Hindlimb muscle (tissue), 1 donor: ENCODE measurements at places on chromosomes 3 and 15. TPM values are rescaled to one million over a fixed set of nuclear protein-coding genes. Genes with fewer than 3 reads are reported as not detected.

ANKRD63 gene
- polyA plus RNA-seq: 0.40 TPM

DNA sequence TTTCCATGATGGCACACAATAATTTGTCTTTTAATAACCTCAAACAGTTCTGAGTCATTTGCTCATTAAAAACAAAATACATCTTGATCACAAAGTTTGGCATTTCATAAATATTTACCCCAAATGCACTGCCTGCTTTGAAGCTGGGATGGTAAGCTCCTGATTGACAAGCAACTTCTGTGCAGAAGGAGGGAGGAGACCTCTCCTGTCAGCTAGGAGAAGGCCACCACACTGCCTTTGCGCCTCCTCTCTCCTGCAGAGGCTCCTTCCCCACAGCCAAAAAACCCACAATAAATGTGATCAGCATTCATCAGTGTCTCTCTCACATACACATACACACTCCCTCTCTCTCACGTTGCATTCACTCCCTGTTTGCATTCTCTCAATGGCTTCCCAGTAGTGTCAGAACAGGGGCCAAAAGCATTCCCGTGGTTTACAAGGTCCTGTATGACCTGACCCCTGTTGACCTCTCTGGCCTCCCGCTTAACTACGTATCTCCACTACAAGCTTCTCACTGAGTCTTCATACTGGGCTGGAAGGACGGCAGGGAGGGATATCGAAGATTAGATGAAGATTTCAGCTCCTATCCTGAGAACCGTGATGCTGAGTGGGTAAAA lies 216.4 kb downstream of the FOXP1 start:
- no peak for DNase-seq

BMF gene
- polyA plus RNA-seq: 12.5 TPM

GRCh38 chr15:96330450-96331143 lies at the start of gene NR2F2:
Gene NR2F2, plus strand, starts transcription at chr15:96330700. Its CDS starts 1,406 bp downstream, at chr15:96332106.
- DNase-seq: peak; percentile 100

DNA sequence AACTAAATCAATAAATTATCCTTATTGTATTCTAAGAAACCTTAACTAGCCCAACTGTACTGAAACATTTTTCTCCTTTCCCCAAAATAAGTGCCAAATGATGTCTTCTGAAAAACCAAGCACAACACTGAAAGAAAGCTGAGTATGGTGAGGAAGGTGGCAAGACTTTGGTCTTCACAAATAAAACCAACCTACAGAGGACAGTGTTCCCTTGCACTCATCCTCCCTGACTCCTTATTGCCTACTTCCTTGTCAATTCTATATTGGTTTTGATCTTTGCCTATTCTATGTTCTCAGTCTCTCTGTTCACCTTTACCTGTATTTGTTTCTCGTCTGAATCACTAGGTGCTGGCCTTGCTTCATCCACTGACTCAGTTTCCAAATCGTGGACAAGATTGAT lies 490.1 kb upstream of the ZNF385D start:
- DNase-seq: no peak

- DNase-seq: no peak
Observed at GRCh38 chr15:90539789-90540188, 10.1 kb downstream of the CRTC3 start.

GRCh38 chr15:68311859-68312557 lies 34.5 kb downstream of the FEM1B start:
- DNase-seq: no peak

GRCh38 chr3:98777286-98777685 lies 14.1 kb downstream of the ST3GAL6 start:
- DNase-seq: no peak

IQCF2 gene
- not detected for polyA plus RNA-seq

TUSC7 gene
- polyA plus RNA-seq: not detected

RTP3 gene
- 0.25 TPM for polyA plus RNA-seq

DNA sequence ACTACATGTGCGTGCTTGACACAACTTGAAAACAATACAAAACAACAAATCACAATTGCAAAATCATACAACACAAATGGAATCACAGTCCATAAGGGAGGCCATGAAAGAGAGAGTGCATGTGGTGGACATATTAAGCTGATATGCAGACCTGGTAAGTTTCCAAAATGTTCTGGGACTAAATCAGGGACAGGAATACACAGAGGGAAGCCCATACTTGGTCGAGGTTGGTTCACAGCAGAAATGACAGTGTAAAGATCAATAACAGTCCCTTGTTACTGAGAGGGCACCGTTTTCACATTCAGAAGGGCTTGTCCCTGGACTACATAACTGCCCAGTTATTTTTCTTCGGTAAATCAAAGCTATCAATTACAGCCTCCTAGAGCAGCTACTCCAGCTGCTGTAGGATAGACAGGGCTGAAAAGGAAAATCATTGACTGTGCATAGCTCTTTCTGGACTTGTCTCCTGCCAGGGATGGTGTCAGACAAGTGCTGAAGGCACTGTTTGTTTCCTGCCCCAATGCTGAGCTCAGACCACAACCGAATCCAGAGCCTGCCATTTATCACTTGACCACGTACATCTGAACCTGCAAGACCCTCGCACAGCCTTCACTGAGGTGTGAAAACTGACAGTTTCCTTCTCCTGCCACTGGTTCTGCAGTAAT lies 79.5 kb upstream of the KCNMB2 start:
- no peak for DNase-seq

GRCh38 chr3:46228260-46229242 lies 13.7 kb upstream of the CCR3 start:
- no peak for DNase-seq

RNF123 gene
- polyA plus RNA-seq: 56.9 TPM

CLEC3B gene
- polyA plus RNA-seq: 126 TPM

DNA sequence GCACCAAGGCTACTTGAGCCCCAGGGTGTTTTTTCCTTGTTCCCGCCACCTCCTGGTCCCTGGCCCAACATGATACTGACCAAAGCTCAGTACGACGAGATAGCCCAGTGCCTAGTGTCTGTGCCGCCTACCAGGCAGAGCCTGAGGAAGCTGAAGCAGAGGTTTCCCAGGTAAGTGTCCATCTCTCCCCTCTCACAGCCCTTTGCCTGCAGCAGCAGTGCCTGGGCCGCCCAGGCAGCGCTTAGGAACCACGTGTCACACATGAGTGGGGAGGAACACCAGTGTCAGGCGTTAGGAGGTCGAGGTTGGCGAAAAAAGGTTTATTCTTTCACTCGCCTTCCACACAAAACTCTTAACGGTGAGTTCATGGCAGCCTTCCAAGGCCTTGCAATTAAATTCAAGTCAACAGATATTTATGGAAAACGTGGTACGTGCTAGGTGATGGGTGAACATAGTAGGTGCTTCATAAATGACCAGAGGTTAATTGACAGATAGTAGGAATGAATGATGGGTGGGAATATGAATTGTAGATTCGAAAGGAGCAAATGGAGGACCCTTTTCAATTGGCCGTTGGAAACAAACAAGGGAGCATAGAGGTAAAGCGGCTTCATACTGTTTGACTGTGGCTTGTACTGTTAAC lies 486 bp downstream of the CDIN1 start:
- DNase-seq: no peak

GRCh38 chr3:143207338-143207961 lies 87.9 kb downstream of the CHST2 start:
- DNase-seq: no peak

- no peak for DNase-seq
Observed at GRCh38 chr3:37124435-37124834, 49.9 kb downstream of the LRRFIP2 start.

CP gene
- polyA plus RNA-seq: 2.1 TPM

PROK2 gene
- polyA plus RNA-seq: 0.30 TPM

- DNase-seq: no peak
Observed at GRCh38 chr3:56974247-56974930, 86.1 kb upstream of the SPATA12 start.

TGM5 gene
- polyA plus RNA-seq: 0.08 TPM

COLQ gene
- 17.8 TPM for polyA plus RNA-seq

GRCh38 chr3:171385086-171385485 lies 75.1 kb downstream of the TNIK start:
- DNase-seq: no peak

AMIGO3 gene
- polyA plus RNA-seq: 4.8 TPM

- no peak for DNase-seq
Observed at GRCh38 chr15:36978126-36978525, 122.2 kb downstream of the MEIS2 start.

GRCh38 chr3:18223571-18223970 lies 201.6 kb downstream of the SATB1 start:
- DNase-seq: no peak

DNA sequence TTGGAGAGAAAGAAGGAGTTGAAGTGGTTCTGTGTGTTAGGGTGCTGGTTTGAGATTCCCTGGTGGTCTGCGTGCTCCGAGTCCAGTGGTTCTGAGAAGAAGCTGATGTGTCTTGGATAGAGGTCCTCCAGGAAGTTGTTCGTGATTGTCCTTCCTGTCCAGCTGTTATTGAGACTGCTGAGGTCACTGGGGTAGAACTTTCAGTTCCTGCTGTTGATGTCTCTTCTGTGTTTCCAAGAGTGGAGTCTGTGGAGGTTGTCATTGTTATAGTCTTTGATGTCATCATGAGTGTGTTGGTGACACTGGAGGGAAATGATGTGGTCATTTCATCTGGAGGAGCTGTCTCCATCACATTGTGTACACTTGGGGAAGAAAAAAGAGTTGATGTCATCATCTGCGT lies 20.8 kb downstream of the MUC4 start:
- no peak for DNase-seq

DNA sequence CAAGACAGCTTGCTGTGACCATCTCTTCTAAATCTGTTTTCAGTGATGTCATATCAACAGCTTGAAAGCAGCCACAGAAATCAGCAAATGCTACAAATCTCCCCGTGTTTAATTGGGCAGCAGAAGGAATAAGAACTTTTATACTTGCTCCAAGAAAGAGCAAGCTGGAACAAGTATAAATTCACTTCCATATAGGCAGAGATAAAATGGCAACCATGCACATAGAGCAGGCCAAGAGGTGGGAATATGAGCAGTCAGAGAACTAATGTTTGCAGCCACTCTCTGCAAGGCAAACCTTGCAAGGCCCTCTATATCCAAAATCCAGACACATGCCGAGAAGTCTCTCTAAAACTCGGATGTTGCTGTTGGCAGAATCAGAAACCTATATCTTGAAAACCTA lies 16.0 kb downstream of the PARP9 start:
- no peak for DNase-seq

IMPG2 gene
- polyA plus RNA-seq: 1.5 TPM

SERINC4 gene
- polyA plus RNA-seq: 0.90 TPM

DNA sequence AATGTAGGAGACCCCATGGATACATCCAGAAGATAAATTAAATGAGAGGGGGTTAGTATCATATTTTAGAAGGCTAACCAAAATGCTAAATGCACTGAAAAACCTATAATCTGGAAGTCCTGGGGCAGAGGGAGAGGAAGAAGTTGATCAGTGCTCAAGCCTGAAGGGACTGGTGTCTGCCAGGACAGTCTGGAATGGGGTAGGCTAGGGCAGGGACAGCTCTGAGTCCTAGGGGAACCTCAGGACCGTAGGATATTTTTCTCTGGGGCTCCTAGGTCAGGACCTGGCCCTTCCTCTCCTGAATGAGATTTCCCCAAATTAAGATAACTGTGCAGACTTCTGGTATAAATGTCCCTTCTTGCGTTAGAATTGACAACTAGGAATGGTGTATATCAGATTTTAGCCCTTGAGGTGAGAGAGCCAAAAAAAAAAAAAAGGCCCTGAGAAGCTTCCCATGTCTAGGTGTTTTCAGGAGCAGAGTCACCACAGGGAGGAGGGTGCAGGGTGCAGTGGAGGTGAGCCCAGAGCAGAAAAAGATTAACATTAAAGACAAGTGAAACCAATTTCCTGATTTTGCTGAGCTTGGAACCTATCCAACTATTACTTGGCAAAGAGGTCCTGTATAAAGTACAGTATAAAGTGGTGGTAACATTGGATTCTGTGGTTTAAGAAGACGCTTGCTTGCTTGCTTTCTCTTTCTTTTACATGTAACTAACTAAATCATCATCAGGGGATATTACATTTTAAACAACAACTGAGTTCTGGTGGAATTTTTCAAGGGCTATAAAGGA lies 63.5 kb downstream of the HACD2 start:
- no peak for DNase-seq

DNA sequence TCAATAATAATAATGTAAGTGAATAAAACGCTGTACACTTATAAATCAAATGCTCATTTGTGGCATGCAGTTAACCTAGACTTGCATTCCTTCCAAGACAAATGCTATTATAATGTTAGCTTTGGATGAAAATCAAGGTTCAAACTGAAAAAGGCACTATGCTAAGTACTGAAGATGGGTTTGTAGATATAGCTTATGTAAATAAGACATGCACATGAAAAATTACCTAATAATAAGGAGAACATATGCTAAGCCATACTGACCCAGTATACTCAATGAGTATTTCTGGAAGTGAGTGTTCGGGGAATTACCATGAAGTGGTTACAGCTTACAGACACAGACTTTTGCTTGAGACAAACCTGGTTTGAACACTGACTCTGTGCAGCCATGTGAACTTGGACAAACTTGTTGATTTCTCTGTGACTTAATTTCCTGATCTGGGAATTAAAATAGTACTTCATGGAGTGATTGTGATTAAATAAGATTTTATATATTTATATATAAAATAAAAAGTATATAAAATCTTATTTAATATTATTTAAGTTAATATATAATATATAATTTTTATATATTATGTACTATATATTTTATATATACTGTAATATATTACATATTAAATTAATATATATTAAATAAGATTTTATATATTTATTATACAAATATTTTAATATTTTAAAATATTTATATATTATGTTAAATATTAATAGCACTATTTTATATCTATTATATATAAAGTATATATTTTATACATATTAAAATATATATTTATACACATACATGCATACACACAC lies 159.2 kb downstream of the ZPLD1 start:
- no peak for DNase-seq

TMCO5A gene
- polyA plus RNA-seq: not detected

MCTP2 gene
- polyA plus RNA-seq: 0.67 TPM

SI gene
- not detected for polyA plus RNA-seq

ACAN gene
- polyA plus RNA-seq: 4.5 TPM

DNA sequence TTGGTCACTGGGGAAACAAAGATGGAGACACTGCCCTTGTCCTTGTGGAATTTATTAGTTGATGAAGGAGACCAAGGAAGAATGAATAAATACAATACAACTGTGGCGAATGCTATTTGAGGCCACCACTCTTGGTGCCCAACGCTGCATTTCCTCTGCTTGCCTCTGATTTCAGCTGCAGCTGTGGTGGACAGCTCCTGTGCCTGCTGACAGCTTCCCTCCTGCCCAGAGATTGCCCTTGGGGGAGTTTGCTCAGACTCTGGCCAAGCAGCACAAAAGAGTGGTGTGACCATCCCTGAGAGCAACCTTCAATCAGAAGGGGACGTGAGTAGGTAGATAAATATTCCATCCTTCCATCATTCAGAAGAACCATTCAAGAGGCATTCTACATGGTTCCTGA lies 64.6 kb upstream of the FHIT start:
- DNase-seq: no peak

POPDC2 gene
- 23.8 TPM for polyA plus RNA-seq
